ENCODE measurements at places on chromosomes 13 and 19. TPM values are rescaled to one million over a fixed set of nuclear protein-coding genes. Genes with fewer than 3 reads are reported as not detected.
A peak's percentile ranks its signal among the peaks of the same experiment; 100 is the strongest.

DNA sequence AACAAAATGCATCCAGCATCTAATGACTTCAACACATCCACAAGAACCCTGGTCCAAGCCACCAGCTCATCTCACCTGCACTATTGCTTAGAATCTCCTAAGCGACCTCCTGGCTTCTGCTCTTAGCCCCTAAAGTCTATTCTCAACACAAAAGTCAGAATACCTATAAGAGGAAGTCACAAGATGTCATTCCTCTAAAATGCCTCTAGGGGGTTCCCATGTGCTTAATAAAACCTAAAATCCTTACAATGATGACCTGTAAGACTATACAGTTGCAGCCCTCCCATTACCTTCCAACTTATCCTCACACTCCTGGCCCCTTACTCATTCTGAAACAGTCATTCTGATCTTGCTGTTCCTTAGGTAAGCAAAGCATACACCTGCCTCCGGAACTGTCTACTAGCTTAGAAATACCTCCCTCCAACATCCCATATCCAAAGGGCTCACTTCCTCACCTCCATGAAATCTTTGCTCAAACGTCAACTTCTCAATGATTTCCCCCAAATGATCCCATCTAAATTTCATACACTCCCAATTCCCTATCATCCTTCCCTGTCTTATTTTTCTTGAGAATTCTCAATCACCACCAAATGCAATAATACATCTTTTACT lies 10.0 kb downstream of the ATP7B start:
- DNase-seq = no peak
- no peak overlapping the region for H3K27ac ChIP-seq
- no peak overlapping the region for H3K4me3 ChIP-seq
- no peaks in the 10 kb centered on the region for H3K36me3 ChIP-seq

DNA sequence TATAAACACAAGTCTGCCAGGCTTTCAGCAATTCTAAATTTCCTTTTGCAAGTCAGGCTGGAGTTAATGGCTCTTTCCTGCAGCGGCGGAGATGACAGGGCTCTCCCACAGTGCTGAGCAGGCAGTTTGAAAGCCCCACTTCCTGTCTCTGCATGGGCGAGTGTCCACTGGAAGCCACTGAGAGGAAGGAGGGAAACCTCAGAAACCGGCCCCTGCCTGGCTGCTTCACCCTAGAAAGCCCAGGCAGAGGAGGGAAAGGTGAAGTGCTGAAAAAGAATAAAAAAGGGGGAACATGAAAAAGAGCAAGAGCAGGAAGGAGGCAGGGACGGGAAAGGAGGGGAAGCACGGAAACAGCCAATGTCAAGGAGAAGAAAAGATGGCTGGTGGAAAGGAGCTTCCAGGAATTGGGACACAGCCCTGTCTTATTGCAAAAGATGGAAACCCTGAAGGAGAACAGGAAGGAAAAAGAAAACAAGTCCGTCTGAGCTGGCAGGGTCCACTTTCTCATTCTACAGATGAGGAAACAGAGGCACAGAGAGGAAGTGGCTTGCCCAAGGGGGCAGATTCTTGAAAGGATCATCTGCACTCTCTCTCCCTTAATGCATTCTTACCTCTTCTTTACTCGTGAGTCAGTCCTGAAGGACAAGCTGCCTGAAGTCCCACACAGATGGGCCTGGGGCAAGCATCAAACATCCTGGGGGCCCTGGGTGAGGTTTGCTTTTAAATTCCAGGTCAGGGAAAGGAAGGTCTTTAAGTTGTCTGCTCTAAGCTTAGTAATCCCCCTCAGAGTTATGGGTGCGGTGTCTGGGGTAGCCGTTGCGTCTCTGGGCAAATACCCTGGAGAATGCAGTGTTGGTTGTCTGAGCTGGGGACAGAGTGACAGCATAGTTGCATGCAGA lies 38.8 kb upstream of the ALOX5AP start:
- no peaks in the 10 kb centered on the region for H3K27me3 ChIP-seq
- H3K27ac ChIP-seq = no peak overlapping the region
- DNase-seq = no peak
- no peak overlapping the region for H3K4me3 ChIP-seq
- no peaks in the 10 kb centered on the region for H3K36me3 ChIP-seq
- peaks cover 14% of the 10 kb centered on the region for H3K4me1 ChIP-seq

DNA sequence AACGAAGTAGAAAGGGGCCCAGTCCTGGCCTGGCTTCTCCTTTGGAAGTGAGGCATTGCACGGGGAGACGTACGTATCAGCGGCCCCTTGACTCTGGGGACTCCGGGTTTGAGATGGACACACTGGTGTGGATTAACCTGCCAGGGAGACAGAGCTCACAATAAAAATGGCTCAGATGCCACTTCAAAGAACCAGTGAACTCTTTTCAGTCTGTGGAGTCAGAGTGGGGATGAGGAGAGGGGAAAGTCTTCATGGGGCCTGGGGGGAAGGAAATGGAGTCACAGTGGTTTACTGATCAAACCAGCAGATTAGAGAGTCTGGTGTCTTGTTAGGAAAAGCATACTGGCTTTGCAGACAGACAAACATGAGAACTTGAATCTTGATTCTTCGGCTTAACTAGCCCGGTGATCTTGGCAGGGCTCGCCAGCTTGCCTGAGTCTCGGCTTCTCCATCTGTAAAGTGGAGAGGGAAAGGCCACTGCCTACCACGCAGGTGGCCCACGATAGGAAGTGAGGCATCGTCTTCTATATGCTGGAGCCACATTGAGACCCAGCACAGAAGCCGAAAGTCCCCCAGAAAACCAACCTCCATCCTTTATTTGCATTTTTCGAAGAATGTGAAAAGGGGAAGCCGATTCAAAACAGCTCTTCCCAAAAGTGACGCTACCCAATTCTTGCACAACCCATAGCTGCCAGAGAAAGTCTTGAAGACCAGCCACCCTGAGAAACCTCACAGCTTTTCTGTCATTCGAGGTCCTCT lies at the start of gene FFAR1:
FFAR1 (plus strand) TSS at position 732 of the 759 bp plus-strand sequence. CDS start 3,650 bp downstream, outside the sequence.
- H3K4me3 ChIP-seq = no peak within 1 kb of the TSS
- no peak within 1 kb of the TSS for H3K27ac ChIP-seq
- peaks cover 26% of the 10 kb centered on the region for H3K4me1 ChIP-seq

- no peak overlapping the region for H3K27ac ChIP-seq
- no peak overlapping the region for H3K4me3 ChIP-seq
- no peaks in the 10 kb centered on the region for H3K36me3 ChIP-seq
- DNase-seq = no peak
- H3K4me1 ChIP-seq = no peaks in the 10 kb centered on the region
- H3K27me3 ChIP-seq = no peaks in the 10 kb centered on the region
Observed at GRCh38 chr13:89852570-89852969, 1494.9 kb upstream of the MIR17HG start.

DNA sequence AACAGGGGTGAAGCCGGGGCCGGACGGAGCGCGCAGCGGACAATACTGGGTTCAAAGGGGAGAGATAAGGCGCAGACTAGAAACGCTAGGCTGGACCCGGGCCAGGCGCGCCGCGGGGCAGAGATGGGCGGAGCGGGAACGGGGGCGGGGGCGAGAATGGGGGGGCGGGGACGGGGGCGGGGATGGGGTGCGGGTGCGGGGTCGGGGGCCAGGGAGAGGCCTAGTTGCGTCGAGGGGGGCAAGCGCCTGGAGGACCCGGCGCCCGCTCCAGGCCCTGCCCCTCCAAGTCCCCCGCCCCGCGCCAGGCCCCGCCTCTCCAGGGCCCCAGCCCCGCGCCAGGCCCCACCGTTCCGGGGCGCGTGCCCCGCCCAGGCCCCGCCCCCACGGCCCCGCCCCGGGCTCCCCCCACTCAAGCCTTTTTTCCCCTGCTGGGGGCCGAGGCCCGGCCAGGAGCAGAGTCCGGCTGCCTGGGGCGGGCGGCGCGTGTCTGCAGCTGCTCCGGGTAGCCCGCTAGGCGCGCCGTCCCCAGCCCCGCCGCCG lies at the start of gene CERS4:
CERS4 (plus strand) TSS at position 449 of the 540 bp plus-strand sequence. CDS start 41,707 bp downstream, outside the sequence.
- H3K27me3 ChIP-seq = no peaks in the 10 kb centered on the region
- peak within 1 kb of the TSS; percentile 28 for H3K27ac ChIP-seq
- H3K36me3 ChIP-seq = peaks cover 3% of the 10 kb centered on the region
- H3K4me3 ChIP-seq = peak within 1 kb of the TSS; percentile 76

The CEACAM5 gene
- polyA plus RNA-seq = 1.9 TPM

The ATXN8OS gene
- polyA plus RNA-seq = not detected

The TUBA3C gene
- not detected for polyA plus RNA-seq

GRCh38 chr13:26185720-26186117 lies 36.4 kb downstream of the RNF6 start:
- peak overlapping the region; percentile 93 for H3K27ac ChIP-seq
- no peak for DNase-seq
- H3K4me1 ChIP-seq = no peaks in the 10 kb centered on the region
- H3K4me3 ChIP-seq = peak overlapping the region; percentile 69
- H3K36me3 ChIP-seq = no peaks in the 10 kb centered on the region

GRCh38 chr13:44169018-44169911 lies 204.4 kb upstream of the SERP2 start:
- H3K27ac ChIP-seq = no peak overlapping the region
- no peaks in the 10 kb centered on the region for H3K4me1 ChIP-seq
- DNase-seq = no peak
- no peaks in the 10 kb centered on the region for H3K27me3 ChIP-seq

The ZNF607 gene
- polyA plus RNA-seq = 3.7 TPM

GRCh38 chr13:65656740-65657329 lies 1573.3 kb downstream of the PCDH9 start:
- no peak overlapping the region for H3K27ac ChIP-seq
- no peak for DNase-seq
- H3K4me3 ChIP-seq = no peak overlapping the region
- no peaks in the 10 kb centered on the region for H3K27me3 ChIP-seq
- no peaks in the 10 kb centered on the region for H3K4me1 ChIP-seq

DNA sequence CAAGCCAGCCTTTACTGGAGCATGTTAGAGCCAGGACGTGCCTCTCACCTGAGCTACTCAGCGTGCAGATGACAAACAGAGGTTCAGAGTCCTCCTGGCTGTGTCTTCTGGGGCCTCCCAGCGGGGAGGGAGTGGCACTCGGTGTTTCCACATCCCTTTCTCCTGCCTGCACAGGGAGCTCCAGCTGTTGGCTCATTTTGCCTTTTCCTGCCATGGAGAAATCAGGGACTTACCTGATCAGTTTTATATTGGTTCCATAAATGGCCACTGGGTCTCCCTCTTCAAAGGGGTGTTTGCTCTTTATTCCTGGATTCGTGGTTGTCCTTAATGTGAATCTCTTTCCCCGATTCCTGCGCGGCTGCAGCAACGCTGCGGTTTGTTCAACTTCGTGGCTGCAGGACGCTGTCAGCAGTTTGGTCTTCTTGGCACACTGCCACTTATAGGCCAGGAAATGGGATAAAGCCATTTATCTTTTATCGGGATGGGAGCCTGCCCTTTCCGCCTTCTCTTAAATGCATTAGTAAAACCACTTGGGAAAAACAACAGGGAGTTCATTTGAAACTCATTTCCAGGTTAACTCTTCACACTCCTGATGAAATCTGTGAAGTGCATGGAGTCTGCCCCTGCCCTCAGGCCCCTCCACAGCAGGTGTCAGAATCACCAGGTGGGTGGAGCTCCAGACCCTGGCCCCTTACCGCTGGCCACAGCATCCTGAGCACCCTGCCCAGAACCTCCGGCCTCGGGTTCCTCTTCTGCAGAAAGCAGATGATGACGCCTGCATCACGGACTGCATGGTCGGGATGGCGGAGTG lies 39.8 kb upstream of the MCF2L start:
- H3K36me3 ChIP-seq = no peaks in the 10 kb centered on the region
- H3K27me3 ChIP-seq = peaks cover 23% of the 10 kb centered on the region
- H3K4me1 ChIP-seq = no peaks in the 10 kb centered on the region
- H3K4me3 ChIP-seq = no peak overlapping the region
- no peak for DNase-seq

GRCh38 chr13:113456116-113456702 lies 2.9 kb upstream of the ADPRHL1 start:
- no peak for DNase-seq
- no peaks in the 10 kb centered on the region for H3K27me3 ChIP-seq
- no peak overlapping the region for H3K27ac ChIP-seq

GRCh38 chr13:64480672-64481071 lies 2749.5 kb downstream of the PCDH9 start:
- no peak overlapping the region for H3K4me3 ChIP-seq
- H3K36me3 ChIP-seq = no peaks in the 10 kb centered on the region
- no peak for DNase-seq
- no peaks in the 10 kb centered on the region for H3K4me1 ChIP-seq

The FAM124A gene
- 5.2 TPM for polyA plus RNA-seq

- no peak overlapping the region for H3K4me3 ChIP-seq
- H3K36me3 ChIP-seq = no peaks in the 10 kb centered on the region
- no peak overlapping the region for H3K27ac ChIP-seq
- no peaks in the 10 kb centered on the region for H3K4me1 ChIP-seq
- no peaks in the 10 kb centered on the region for H3K27me3 ChIP-seq
- DNase-seq = no peak
Observed at GRCh38 chr13:57527114-57527735, 104.3 kb upstream of the PCDH17 start.

The CLEC11A gene
- 10.5 TPM for polyA plus RNA-seq

- H3K36me3 ChIP-seq = no peaks in the 10 kb centered on the region
- no peak for DNase-seq
- no peak overlapping the region for H3K4me3 ChIP-seq
- no peaks in the 10 kb centered on the region for H3K27me3 ChIP-seq
Observed at GRCh38 chr13:40345149-40345514, 321.3 kb downstream of the FOXO1 start.
